ENCODE measurements at places on chromosomes 5 and 9. TPM values are rescaled to one million over a fixed set of nuclear protein-coding genes. Genes with fewer than 3 reads are reported as not detected.

DNA sequence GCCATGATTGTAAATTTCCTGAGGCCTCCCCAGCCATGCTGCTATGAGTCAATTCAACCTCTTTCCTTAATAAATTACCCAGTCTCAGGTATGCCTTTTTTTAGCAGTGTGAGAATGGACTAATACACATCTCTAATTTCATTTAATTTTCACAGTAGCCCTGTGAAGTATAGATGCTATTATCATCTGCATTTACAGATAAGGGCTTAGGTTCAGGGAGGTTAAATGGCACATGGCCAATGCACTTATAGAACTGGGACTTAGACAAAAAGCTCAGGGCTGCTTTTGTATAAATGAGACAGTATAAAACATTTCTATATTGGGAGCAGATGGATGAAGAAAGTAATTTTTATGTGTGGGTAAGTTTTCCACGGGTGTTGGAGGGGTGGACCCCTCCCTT is 62.9 kb upstream of the PANK3 start:
- H3K27me3 ChIP-seq: no peaks in the 10 kb centered on the region
- no peak overlapping the region for H3K27ac ChIP-seq
- no peaks in the 10 kb centered on the region for H3K4me1 ChIP-seq
- DNase-seq: no peak
- H3K36me3 ChIP-seq: no peaks in the 10 kb centered on the region

DNA sequence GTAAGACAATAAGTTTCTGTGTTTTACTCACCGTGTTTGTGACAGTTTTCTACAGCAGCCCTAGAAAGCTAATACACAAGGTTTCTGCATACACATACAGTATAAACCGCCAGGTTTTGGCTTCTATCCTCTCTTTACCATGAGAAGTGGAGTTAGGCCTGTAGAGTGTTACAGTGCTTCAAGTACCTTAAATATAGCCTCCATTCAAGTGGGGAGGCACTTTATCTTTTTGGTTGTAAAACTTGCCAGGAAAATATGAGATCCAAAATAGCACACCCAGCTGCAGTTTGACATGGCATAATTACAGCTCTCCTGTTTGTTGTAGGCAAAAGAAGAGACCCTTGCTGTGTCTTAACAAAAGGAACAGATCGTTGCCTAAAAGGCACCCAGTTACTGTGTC is 90.3 kb upstream of the PTPN3 start:
- H3K27ac ChIP-seq: no peak overlapping the region
- DNase-seq: no peak
- H3K4me1 ChIP-seq: no peaks in the 10 kb centered on the region
- no peaks in the 10 kb centered on the region for H3K36me3 ChIP-seq
- H3K4me3 ChIP-seq: no peak overlapping the region

DNA sequence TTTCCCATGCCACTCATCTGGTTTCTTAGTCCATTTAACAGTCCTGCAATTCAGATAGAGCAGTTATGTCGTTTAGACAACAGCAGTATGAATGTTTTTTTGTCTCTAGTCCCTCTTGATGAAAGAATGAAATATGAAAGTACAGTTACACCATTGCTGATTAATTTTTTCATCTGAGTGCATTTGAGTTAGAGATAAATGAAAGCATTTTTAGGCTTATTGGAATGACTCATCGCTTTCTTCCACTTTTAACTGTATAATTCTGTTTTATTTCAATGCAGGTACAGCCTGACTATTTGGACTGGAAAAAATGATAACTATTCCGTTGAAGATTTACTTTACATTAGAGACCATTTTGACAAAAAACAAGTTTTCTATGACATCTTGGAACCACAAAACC is 28.7 kb downstream of the ANKRD34B start:
- DNase-seq: no peak
- H3K36me3 ChIP-seq: no peaks in the 10 kb centered on the region
- no peak overlapping the region for H3K4me3 ChIP-seq
- no peaks in the 10 kb centered on the region for H3K4me1 ChIP-seq
- no peak overlapping the region for H3K27ac ChIP-seq

Gene PCDHB11
- total RNA-seq: 2.4 TPM

GRCh38 chr5:168184103-168184502 is 107.3 kb upstream of the WWC1 start:
- no peaks in the 10 kb centered on the region for H3K27me3 ChIP-seq
- H3K27ac ChIP-seq: no peak overlapping the region
- H3K4me3 ChIP-seq: no peak overlapping the region
- H3K36me3 ChIP-seq: no peaks in the 10 kb centered on the region

- no peaks in the 10 kb centered on the region for H3K36me3 ChIP-seq
- DNase-seq: no peak
- no peaks in the 10 kb centered on the region for H3K27me3 ChIP-seq
- H3K4me3 ChIP-seq: no peak overlapping the region
- H3K27ac ChIP-seq: no peak overlapping the region
- H3K4me1 ChIP-seq: no peaks in the 10 kb centered on the region
Observed at GRCh38 chr9:98533866-98534265, 174.9 kb downstream of the GABBR2 start.

Gene PCSK5
- 24.3 TPM for total RNA-seq

Gene EPB41L4A
- total RNA-seq: 19.6 TPM

DNA sequence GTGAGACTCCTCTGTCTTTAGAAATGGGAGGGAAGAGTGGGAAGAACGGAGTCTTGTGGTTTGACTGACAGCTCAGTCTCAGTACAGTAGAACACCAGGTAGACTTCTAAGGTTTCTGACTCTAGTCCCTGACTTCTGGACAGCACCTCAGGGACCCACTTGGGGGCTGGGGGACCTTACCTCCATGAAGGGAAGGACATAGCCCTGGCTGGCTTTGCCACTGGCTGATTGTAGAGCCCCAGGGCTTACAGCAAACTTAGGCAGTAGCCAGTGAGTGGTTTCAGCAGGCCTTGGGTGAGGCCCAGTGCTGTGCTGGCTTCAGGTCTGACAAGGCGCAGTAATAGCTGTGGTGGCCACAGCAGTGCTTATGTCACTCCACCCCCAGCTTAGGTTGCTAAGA is 290.0 kb upstream of the PRR16 start:
- no peaks in the 10 kb centered on the region for H3K27me3 ChIP-seq
- H3K4me3 ChIP-seq: no peak overlapping the region
- H3K36me3 ChIP-seq: no peaks in the 10 kb centered on the region

GRCh38 chr5:147509041-147509709 is 693 bp downstream of the DPYSL3 start:
- peak; percentile 44 for DNase-seq
- H3K4me3 ChIP-seq: peak overlapping the region; percentile 65
- H3K4me1 ChIP-seq: peaks cover 1% of the 10 kb centered on the region
- H3K27ac ChIP-seq: peak overlapping the region; percentile 91
- H3K27me3 ChIP-seq: no peaks in the 10 kb centered on the region

- no peak for DNase-seq
- H3K4me3 ChIP-seq: no peak overlapping the region
- no peaks in the 10 kb centered on the region for H3K4me1 ChIP-seq
- no peaks in the 10 kb centered on the region for H3K36me3 ChIP-seq
- H3K27ac ChIP-seq: no peak overlapping the region
Observed at GRCh38 chr9:124790301-124790700, 13.4 kb downstream of the OLFML2A start.

Gene HNRNPA0
- 35.6 TPM for total RNA-seq

- H3K4me3 ChIP-seq: no peak overlapping the region
- H3K27me3 ChIP-seq: no peaks in the 10 kb centered on the region
- no peaks in the 10 kb centered on the region for H3K36me3 ChIP-seq
- peak overlapping the region; percentile 12 for H3K27ac ChIP-seq
Observed at GRCh38 chr5:17077440-17078233, 139.8 kb upstream of the BASP1 start.

DNA sequence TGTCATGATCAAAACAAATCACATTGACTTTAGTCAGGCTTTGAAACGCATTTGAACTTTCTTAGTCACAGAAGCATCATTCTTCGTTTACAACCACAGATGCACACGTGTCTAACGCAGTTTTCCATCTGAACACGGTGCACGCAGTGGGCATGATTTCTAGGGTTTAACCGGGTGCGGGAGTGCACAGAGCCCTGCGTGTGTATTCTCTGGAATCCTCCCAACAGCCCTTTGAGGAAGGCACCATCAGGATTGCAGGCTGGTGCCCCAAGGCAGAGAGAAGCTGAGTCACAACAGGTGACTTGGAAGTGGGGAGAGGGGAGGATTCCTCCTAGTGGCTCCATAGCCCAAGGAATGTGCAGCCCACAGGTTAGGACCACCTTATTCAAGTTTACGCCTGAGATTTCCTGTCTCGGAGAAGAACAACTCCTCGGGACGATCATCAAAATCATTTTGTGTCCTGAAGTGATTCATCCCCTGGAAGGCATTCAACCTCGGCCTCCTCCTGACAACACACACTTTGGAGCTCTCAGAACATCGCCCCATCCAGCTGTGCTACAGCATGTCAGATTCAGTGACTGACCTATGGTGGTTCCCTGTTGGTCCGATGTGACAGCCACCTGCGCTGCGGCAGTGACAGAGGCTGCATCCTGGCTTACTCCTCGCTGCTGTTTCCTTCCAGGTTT is 13.1 kb downstream of the ROPN1L start:
- no peaks in the 10 kb centered on the region for H3K36me3 ChIP-seq
- H3K27me3 ChIP-seq: no peaks in the 10 kb centered on the region
- peak; percentile 50 for DNase-seq
- no peak overlapping the region for H3K4me3 ChIP-seq

- no peaks in the 10 kb centered on the region for H3K36me3 ChIP-seq
- H3K27me3 ChIP-seq: no peaks in the 10 kb centered on the region
- peak overlapping the region; percentile 85 for H3K4me3 ChIP-seq
- peak overlapping the region; percentile 96 for H3K27ac ChIP-seq
- DNase-seq: peak; percentile 57
Observed at GRCh38 chr9:75088646-75089372, 495 bp downstream of the OSTF1 start.

Gene PCDHA3
- 1.8 TPM for total RNA-seq

Gene SMC5
- 20.0 TPM for total RNA-seq

Gene DEPDC1B
- total RNA-seq: not detected

Gene CYSRT1
- total RNA-seq: not detected

- H3K4me1 ChIP-seq: no peaks in the 10 kb centered on the region
- H3K36me3 ChIP-seq: no peaks in the 10 kb centered on the region
- H3K4me3 ChIP-seq: no peak overlapping the region
- H3K27me3 ChIP-seq: no peaks in the 10 kb centered on the region
- no peak overlapping the region for H3K27ac ChIP-seq
Observed at GRCh38 chr9:88820055-88820454, 171.2 kb upstream of the S1PR3 start.

Gene ADAMTS16
- total RNA-seq: not detected

Gene PTGES
- total RNA-seq: 7.5 TPM

Gene IFNK
- total RNA-seq: not detected

Gene PCDHGB2
- total RNA-seq: 5.9 TPM

Gene NFIB
- total RNA-seq: 106 TPM

- H3K4me1 ChIP-seq: no peaks in the 10 kb centered on the region
- no peaks in the 10 kb centered on the region for H3K36me3 ChIP-seq
- H3K27me3 ChIP-seq: no peaks in the 10 kb centered on the region
Observed at GRCh38 chr5:164187785-164188184, 682.4 kb downstream of the MAT2B start.

DNA sequence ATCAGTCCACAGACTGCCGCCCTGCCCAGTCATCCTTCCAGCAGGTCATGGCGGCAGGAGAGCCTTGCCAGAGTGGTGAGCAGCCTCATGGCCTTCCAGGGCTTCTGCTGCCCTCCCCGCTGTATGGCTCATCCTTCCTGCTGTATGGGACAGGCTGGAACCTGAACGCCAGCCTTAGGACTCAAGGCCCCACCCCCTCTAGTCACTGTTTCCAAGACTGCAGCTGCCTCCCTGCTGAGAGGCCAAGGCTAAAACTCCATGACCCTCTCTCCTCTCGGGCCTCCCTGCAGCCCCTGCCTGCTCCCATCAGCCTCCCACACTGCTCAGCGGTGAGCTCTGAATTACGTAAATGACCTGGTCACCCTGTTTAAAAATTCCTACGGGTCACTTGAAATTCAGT is 227.5 kb downstream of the AGTPBP1 start:
- no peaks in the 10 kb centered on the region for H3K4me1 ChIP-seq
- DNase-seq: no peak
- H3K4me3 ChIP-seq: no peak overlapping the region
- H3K36me3 ChIP-seq: no peaks in the 10 kb centered on the region
- H3K27ac ChIP-seq: no peak overlapping the region
- H3K27me3 ChIP-seq: no peaks in the 10 kb centered on the region

DNA sequence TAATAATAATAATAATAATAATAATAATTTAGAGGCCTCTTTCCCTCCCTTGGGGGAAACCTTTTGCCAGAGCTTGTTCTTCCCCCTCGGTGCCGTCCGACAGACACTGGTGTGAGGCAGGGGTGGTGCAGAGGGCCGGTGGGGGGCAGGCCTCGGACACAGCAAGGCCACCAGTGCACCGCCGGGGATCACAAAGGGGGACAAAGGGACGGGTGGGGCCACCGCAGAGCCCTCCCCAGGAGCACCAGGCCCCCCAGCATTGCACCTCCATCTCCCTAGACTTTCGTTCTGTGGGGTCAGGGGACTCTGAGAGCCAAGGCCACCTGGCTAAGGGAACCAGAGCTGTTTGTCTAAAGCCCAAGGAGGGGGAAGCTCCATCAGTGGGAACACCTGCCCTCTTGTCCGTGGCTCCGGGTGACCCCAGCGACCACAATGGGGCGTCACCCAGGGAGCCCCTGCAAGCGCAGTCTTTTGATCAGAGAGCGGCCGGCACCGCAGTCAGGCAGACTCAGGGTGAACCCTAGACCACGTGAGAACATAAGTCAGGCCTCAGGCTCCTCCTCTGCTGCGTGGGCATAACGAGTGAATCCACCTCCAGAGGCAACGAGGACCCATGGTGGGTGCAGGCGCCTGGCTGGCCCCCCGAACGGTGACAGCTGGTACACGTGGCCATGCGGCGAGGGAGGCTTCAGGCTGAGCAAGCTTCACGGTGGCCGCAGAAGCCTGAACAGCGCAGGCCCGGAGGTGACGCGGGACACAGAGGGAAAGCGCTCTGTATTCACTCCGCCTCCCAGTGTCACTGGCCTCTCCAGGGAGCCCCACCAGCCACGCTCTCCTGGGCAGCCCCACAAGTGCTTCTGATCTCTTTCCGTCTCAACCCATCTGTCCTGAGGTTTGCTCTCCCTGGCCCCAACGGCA is 12.0 kb upstream of the QSOX2 start:
- H3K27me3 ChIP-seq: no peaks in the 10 kb centered on the region
- no peak overlapping the region for H3K27ac ChIP-seq
- no peaks in the 10 kb centered on the region for H3K36me3 ChIP-seq
- no peaks in the 10 kb centered on the region for H3K4me1 ChIP-seq
- no peak for DNase-seq

GRCh38 chr9:129209580-129209979 is 31.5 kb upstream of the IER5L start:
- H3K4me1 ChIP-seq: no peaks in the 10 kb centered on the region
- H3K27ac ChIP-seq: no peak overlapping the region
- H3K36me3 ChIP-seq: no peaks in the 10 kb centered on the region
- H3K27me3 ChIP-seq: no peaks in the 10 kb centered on the region

Gene CHSY3
- total RNA-seq: 2.8 TPM

Gene KIF4B
- 0.07 TPM for total RNA-seq

DNA sequence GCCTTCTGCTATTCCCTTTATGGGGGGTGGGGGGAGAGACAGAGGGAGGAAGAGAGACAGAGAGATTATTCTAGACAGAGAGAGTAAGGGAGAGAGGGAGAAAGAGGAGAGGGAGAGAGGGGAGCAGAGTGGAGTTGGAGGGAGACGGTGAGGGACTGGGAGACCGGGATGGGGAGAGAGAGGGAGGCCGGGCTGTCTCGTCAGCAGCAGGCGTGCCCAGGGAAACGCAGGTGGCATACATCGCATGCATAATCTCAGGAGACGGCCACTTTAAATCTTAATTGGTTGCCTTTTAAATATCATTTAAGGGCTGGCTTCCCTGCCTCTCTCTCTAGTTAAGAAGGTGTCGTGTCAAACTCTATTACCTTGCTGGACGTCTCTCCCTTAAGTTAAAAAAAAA is 8.4 kb downstream of the IRX4 start:
- peaks cover 17% of the 10 kb centered on the region for H3K4me1 ChIP-seq
- H3K27me3 ChIP-seq: peaks cover 52% of the 10 kb centered on the region
- H3K27ac ChIP-seq: no peak overlapping the region
- no peaks in the 10 kb centered on the region for H3K36me3 ChIP-seq
- DNase-seq: no peak
- no peak overlapping the region for H3K4me3 ChIP-seq
